Activated effector memory CD4-positive, alpha-beta T cell treated with Interleukin-2 at 50 U/mL for 16 hours (primary cell): ENCODE measurements at places on chromosomes 12 and 14.
A peak's percentile ranks its signal among the peaks of the same experiment; 100 is the strongest.

DNA sequence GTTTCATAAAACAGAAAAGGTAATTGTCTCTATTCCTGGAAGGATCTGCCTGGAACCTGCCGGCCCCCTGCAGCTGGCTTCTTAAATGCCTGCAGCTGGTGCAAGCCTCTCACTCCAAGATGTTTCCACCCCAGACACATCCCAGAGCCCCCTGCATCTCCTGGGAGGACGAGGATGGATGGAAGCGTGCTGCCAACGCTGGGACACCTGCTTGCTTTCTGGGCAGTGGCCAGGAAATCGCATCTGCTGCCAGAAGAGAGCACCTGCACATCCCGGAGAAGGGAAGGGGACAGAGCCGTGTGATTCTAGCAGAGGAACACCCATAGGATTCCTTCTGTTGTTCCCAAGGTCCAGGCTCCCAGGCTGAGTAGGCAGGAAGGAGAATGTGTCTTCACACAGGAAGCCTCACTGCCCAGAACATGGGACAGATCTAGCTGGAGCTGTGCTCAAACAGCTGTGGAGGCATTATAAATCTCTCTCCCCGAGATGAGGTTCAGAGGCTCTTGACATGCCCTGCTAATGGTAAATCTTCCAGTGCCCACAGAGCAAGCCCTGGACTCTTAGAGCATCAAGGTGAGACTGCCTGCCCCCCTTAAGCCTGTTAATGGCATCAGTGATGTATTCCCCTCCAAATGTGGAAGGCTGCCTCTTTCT, 138.8 kb upstream of the MAP1LC3B2 start:
- DNase-seq, result no peak

- DNase-seq, result no peak
These were observed 126.6 kb downstream of the SLC6A15 start for GRCh38 chr12:84785951-84786350.

- no peak for DNase-seq
These were observed 12.8 kb upstream of the ATP2B1 start for GRCh38 chr12:89721291-89721987.

- no peak for DNase-seq
These were observed 9.3 kb upstream of the DENND5B start for GRCh38 chr12:31600252-31600651.

GRCh38 chr12:116959845-116960514, 49.2 kb downstream of the FBXW8 start:
- peak; percentile 6 for DNase-seq

DNA sequence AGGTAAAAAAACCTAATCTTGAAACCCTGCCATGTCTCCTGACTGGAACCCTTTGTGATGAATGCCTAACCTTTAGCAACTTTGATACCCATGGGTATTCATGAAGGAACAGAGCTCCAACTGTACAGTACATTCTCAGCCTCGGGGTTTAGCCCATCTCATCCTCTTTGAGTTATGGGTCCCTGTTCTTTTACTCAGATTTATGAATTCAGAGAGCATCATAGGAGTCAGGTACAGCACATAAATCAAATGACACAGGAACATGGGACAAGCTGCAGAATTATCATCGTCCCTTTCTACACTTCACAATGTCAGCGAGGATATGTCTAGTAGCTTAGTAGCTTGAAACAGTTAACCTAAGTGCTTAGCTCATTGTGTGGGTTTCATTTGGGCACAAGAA, 527.4 kb downstream of the NOVA1 start:
- DNase-seq, result no peak

GRCh38 chr12:6067152-6067916, 57.1 kb downstream of the VWF start:
- DNase-seq, result no peak

DNA sequence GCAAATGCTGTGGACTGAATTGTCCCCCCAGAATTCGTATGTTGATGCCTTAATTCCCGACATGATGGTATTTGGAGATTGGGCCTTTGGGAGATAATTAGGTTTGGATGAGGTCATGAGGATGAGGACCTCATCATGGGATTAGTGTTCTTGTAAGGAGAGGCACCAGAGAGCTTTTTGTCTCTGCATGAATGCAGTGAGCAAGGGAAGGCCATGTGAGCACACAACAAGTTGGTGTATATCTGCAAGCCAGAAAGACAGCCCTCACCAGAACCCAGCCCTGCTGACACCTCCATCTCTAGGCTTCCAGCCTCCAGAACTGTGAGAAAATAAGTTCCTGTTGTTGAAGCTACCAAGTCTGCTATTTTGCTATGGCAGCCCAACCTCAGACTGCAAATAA, 51.9 kb upstream of the SMCO2 start:
- no peak for DNase-seq

DNA sequence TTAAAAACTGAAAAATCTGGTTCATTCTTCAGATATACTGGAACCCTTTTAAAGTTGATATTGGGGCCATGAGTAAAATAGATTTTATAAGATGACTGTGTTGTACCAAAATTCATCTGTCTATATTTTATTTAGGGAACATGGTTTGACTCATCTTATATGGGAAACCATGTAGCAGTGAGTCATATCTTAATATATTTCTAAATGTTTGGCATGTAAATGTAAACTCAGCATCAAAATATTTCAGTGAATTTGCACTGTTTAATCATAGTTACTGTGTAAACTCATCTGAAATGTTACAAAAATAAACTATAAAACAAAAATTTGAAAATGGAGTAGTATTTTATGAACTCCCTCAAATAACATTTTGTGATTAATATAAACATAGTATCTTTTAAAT, 14.2 kb downstream of the PTGER2 start:
- no peak for DNase-seq

- DNase-seq, result peak; percentile 2
These were observed 104.2 kb upstream of the ABCD2 start for GRCh38 chr12:39723831-39724230.
